ENCODE measurements at places on chromosomes 1 and 21. TPM values are rescaled to one million over a fixed set of nuclear protein-coding genes. Genes with fewer than 3 reads are reported as not detected.
A peak's percentile ranks its signal among the peaks of the same experiment; 100 is the strongest.

- DNase-seq, result no peak
Measured at GRCh38 chr1:14781811-14782210, 183.3 kb downstream of the KAZN start.

- DNase-seq, result no peak
Measured at GRCh38 chr1:16116625-16117024, 39.2 kb downstream of the EPHA2 start.

DNA sequence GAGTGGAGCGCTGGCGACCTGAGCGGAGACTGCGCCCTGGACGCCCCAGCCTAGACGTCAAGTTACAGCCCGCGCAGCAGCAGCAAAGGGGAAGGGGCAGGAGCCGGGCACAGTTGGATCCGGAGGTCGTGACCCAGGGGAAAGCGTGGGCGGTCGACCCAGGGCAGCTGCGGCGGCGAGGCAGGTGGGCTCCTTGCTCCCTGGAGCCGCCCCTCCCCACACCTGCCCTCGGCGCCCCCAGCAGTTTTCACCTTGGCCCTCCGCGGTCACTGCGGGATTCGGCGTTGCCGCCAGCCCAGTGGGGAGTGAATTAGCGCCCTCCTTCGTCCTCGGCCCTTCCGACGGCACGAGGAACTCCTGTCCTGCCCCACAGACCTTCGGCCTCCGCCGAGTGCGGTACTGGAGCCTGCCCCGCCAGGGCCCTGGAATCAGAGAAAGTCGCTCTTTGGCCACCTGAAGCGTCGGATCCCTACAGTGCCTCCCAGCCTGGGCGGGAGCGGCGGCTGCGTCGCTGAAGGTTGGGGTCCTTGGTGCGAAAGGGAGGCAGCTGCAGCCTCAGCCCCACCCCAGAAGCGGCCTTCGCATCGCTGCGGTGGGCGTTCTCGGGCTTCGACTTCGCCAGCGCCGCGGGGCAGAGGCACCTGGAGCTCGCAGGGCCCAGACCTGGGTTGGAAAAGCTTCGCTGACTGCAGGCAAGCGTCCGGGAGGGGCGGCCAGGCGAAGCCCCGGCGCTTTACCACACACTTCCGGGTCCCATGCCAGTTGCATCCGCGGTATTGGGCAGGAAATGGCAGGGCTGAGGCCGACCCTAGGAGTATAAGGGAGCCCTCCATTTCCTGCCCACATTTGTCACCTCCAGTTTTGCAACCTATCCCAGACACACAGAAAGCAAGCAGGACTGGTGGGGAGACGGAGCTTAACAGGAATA lies 4.2 kb downstream of the TFAP2E start:
- DNase-seq, result peak; percentile 75

DNA sequence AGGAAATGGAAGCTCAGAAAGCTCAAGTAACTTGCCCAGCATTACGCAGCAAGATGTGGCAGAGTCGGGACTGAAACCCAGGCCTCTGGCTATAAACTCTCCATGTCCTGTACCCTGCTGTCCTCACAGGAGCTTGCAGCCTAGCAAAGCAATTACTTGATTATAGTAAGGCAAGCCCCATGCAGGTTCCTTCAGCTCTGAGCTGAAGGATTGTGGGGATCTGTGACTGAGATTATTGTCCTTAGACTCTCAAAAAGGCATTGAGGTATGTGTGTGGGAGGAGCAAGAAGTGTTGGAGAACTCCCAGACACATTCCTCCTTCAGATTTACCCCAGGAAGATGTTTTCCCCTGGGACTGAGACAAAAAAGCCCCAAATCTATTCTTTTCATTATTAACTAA lies 124.0 kb upstream of the SPATA6 start:
- DNase-seq, result no peak

- DNase-seq, result no peak
Measured at GRCh38 chr1:70034403-70034802, 171.0 kb downstream of the LRRC40 start.

GRCh38 chr1:59230622-59231021 lies 66.3 kb upstream of the FGGY start:
- DNase-seq, result no peak

DNA sequence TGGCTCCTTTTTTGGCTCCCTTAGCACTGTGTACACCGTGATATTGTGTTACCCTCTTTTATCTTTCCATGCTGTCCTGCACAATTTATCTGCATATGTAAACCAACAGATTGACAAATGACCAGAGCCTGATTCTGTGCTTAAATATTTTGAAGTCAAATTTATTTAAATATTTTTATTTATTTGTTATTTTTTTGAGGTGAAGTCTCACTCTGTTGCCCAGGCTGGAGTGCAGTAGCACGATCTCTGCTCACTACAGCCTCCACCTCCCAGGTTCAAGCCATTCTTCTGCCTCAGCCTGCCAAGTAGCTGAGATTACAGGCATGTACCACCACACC lies 12.8 kb downstream of the PMF1 start:
- no peak for DNase-seq

GRCh38 chr1:11178021-11179015 lies 10.8 kb upstream of the ANGPTL7 start:
- no peak for DNase-seq

DNA sequence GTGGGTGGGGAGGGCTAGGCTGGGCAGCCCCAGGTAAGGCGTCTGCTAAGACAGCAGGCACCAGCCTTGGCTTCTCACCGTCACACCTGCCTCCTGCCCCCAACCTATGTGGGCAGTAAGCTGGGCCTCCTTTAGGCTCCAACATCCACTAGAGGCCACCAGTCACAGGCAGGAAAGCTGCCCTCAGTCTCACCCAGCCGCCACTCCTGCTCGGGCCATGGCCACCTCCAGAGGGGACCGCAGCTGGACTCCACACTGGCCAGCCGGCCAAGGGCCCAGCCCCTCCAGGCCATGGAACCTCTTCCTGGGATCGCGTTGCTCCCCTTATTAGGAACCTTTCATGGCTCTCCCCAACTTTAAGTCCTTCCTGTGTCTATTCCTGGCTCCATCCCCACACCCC lies 74.5 kb downstream of the MRPL37 start:
- DNase-seq, result no peak

DNA sequence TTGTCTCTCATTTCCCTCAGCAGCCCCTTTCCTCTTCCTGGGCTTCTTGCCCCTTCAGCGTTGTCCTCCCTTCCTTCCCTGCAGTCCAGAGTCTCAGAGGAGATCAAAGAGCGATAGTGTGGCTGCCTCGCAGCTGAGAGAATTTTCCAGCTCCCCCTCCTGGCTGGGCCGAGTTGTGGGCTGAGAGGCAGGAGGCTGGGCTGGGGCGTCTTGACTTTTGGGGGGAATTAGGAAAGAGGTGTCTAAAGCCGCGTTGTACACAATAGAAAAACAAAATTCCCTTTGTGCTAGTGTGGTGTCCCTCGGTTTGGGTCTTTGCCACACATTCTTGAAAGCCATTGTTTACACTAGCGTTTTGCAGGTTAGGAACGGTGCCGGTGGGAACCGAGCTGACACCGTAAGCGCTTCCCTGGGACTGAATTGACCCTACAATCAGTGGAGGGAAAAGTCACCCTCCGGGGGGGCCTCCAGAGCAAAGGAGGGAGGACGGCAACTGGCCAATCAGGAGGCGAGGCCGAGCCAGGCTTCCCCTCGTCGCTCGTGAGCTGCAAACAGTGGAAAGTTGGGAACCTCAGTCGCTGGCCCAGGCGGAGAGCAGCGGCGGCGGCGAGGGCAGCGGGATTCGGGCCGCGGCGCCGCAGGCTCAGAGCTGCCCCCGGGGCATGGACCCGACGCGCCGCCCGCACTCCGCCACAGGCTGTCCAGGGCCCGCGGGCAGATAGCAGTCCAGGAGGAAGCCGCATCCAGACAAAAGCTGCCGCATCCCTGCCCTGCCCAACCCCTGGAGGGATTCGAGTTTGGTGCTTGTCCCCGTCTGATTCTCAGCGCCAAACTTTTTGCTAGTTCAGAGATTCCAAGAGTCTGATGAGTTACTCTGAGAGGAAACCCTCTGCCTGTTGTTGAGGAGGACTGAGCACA lies at the start of gene HMCN1:
Gene HMCN1, plus strand, starts transcription at position 574 of the 918 bp plus-strand sequence. CDS start 389 bp downstream, outside the sequence.
- peak; percentile 87 for DNase-seq

Gene LCE3D
- not detected for total RNA-seq

Gene PLA2G2F
- total RNA-seq, result not detected

- no peak for DNase-seq
Measured at GRCh38 chr1:54342288-54342687, 63.9 kb downstream of the SSBP3 start.

- DNase-seq, result no peak
Measured at GRCh38 chr1:228062085-228062791, 20.3 kb upstream of the ARF1 start.

DNA sequence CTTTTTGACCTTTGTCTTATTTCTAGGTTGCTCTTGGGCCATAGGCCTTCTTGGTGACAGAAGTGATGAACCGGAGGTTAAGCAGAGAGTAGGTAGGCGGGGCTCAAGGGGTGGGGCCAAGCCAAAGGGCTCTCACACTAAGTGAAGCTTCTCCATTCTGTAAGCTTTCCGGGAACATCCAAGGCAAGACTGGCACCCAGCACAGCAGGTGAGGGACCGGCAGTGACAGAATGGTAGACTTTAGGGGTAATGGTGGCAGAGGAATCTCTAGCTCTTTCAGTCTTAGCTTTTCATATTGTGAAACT lies at the start of gene TNFAIP8L2:
Gene TNFAIP8L2, plus strand, starts transcription at position 135 of the 305 bp plus-strand sequence. CDS start 2,049 bp downstream, outside the sequence.
- peak; percentile 40 for DNase-seq

GRCh38 chr1:226132728-226133503 lies 53.6 kb downstream of the ACBD3 start:
- DNase-seq, result peak; percentile 66

Gene MNDA
- not detected for total RNA-seq

Measured in chondrocyte (in vitro differentiated cells).